ENCODE measurements at places on chromosomes 1 and 21.

- no peak for DNase-seq
Observed at GRCh38 chr1:26535201-26535600, 5.6 kb downstream of the RPS6KA1 start.

GRCh38 chr1:77817368-77818209 lies 38.1 kb downstream of the MIGA1 start:
- DNase-seq = no peak

DNA sequence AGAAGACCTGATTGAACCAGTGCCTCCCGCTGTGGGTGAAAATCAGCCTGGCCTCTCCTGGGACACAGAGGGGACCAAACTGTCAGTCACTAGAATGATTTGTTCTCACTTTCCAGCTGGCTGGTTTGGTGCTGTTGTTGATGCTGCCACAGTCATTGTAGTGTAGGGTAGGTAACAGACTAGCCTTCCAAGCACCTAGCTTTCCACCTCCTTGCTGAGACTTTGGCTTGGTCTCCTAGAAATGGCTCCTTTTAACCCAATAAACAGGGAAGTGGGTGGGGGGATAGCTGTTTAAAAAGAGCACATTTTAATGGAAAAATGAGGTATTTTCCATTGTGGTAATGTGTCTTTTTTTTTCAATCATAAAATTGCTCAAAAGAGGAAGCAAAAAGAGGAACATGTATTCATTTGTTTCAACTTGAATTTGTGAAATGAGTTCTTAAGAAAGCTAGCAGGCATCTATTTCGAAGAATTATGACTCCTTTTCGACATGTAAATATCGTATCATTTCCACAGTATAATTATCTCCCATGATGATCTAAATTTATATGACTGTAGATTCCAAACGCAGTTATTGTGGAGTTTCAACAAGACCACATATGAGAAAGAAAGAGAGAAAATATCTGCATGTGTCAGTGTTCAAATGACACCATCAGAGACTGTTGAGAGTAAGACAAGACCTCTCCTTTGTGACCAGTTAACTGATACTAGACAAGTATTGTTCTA lies 190.1 kb downstream of the HLX start:
- DNase-seq = peak; percentile 53

DNA sequence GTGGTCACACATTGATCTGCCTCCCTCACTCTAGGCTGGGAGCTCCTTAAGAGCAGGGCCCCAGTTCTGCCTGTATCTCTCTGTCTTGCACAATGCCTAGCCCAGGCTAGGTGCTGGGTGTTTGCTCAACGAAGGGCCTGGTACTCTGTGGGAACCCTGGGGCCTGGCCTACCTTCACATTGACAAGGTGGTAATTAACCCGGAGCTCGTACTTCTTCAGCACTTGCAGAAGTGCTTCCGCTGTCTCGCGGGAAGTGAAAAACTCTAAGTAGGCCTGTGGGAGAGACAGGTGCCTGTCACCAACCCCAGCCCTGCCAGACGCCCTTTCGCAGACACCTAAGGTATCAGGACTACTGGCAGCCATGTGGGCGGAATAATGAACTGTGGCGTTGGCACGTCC lies 13.7 kb downstream of the MTHFR start:
- no peak for DNase-seq

GRCh38 chr21:14825514-14825974 lies 239.3 kb downstream of the NRIP1 start:
- no peak for DNase-seq

GRCh38 chr1:203590603-203591002 lies 36.0 kb upstream of the ATP2B4 start:
- DNase-seq = no peak

DNA sequence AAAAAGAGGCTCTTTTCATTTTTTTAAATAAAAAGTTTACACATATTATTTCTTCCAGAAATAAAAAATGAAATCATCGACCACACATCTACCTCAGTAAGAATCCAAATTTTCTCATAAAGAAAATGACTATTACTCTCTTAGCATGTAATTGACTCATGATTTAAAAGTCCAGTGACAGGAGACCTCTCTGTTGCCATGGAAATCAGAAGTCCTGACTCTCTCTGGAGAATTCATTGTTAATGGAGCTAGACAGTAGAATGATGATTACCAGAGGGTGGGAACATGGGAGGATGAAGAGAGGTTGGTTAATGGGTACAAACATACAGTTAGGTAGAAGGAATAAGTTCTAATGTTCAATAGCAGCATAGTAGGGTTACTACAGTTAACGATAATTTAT lies 5.0 kb upstream of the CLCA4 start:
- DNase-seq = no peak

DNA sequence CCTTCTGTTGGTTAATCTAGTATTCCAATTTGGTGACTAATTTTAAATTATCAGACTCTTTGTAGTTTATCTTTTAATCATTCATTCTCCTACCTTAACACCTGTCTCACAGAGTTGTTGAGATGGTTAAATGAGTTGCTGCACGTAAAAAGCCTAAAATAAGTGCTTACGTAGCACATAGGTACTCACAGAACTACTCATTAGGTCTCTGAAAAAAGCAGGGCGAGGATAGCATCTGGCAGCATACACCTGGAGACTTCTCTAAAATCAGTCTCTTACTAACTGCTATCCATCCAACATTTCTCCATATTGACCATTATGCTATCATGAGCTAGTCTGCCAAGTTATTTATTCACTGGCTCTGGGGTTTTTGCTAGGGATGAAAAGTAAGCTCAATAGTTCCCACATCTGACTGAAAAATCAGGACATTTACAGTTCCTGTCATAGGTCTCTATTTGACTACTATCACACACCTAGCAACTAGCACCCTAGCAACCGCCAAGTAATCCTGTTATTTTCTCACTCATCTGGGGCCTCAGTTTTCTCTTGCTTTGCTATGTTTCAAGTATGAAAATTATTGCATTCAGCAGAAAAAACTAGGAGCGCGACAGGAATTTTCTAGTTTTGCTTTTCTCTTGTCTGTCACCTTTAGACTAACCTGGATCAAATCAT lies 11.2 kb downstream of the CSDE1 start:
- DNase-seq = no peak

- DNase-seq = no peak
Observed at GRCh38 chr1:71043065-71043464, 4.6 kb downstream of the PTGER3 start.

GRCh38 chr1:114024049-114024448 lies 44.8 kb downstream of the OLFML3 start:
- no peak for DNase-seq

- DNase-seq = no peak
Observed at GRCh38 chr1:208153386-208153785, 90.8 kb downstream of the PLXNA2 start.

DNA sequence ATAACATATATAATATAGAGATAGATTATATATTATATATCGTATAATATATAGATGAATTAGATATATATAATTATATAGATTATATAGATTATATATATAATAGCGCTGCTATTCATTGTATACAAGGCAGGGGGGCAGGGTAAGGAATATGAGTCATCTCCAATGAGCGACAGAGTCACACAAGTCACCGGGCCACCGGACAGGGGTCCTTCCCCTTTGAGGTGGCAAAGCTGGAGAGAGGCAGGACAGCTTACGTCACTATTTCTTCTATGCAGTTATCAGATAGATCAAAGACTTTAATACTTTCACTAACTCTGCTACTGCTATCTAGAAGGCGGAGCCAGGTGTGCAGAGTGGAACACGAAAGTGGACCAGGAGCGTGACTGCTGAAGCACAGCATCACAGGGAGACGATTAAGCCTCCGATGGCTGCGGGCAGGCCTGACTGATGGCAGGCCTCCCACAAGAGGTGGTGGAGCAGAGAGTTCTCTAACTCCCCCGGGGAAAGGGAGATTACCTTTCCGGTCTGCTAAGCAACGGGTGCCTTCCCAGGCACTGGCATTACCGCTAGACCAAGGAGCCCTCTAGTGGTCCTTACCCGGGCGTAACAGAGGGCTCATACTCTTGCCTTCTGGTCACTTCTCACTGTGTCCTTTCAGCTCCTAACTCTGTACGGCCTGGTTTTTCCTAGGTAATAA lies 2154.7 kb downstream of the MRPL39 start:
- peak; percentile 10 for DNase-seq

- DNase-seq = peak; percentile 42
Observed at GRCh38 chr1:65765631-65766030, 27.1 kb upstream of the PDE4B start.

DNA sequence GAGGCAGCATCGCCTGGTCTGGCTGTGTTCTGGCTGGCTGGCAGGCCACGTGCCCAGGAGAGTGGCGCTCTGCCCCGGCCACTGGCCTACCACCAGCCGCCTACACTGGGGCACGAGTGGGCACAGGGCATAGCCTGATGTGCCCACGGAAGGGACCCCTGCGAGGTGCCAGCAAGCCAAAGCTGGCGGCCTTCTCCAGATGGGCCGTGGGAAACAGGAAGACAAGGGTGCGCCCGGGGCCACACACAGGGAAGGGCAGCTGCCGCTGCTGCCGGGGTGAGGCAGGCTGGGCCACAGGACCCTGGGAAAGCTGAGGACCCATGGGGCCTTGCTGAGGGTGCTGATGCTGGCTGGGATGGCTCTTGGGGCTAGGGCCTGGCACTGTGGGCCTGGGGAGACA lies 40.7 kb downstream of the SLC66A1 start:
- DNase-seq = no peak

DNA sequence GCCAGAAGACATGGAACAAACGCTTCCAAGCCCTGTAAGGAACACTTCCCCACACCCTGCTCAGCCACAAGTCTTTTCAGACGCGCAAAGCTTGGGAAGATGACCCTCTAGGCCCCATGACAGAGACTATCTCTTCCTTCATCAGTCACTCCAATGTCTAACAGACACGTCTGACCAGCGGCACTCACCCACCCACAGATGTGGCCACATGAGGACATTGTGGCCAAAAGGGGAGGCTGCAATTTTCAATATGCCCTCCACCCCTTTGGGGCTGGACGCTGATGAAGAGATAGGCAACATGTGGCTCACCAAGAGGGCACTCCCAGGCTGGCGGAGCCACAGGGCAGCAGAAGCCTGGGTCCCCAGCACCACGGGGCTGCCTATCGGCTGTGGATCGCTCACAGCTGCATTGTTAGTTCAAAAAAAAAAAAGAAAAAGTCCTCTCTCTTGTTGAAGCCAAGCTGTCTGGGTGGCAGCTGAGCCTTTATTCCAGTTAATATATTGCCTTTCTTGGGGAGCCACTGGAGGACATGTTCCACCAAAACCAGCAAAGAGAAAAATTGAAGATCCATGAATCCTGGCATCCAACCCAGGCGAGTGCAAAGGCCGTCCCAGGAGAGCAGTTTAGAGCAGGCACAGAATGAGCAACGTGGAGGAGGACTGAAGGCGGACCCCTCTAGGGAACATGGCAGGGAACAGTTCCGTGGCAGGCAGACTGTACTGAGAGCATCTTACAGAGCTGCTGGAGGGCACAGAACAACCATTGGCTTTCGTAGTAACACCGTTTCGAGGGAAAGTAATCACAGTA lies 52.7 kb upstream of the GPR153 start:
- no peak for DNase-seq

DNA sequence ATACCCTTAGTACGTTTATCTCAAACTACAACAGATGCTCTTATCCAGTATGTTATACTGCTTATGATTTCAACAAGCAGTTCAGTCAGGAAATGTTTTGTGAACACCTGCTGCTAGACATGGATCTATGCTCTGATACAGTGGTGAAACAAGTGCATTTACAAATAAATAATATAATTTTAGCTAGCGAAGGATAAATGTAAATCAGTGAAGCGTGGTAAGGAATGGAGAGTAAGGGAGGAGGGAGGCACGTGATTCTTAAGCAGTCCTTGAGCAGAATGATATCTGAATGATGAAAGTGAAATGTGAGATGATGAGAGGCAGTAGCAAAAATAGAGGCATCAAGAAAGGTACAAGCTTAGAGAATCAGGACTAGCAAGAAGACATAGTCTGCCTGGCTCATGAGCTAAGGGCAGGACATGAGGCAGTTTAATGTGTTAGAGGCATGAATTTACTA lies 6.3 kb downstream of the TSNAX start:
- no peak for DNase-seq

DNA sequence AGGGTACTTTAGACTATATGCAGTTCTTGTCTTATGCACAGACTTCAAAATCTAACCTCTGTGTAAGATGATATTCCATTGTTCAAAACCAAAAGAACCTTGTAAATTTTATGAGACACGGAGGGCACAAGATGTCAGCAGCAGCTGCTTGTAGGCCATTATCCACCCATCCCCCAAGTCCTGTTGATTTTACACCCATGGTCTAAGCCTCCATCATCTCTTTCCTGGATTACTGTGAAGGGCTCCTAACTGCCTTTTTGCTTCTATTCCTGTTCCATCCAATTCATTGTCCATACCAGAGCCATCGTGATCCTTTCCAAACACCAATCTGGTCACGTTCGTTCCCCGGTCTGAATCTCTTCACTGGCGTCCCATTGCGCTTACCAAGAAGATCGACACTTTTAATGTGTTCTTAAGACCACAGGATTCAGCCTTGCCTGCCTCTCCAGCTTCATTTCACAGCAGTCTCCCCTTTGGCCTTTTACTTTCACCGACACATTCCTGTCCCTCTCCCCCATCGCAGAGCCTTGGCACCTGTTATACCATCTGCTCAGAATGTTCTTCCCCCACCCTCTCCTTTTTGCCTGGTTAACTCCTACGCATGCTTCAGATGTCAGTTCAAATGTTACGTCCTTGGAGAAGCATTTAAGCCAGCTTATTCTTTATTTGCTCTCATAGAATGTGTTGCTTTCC lies 107.3 kb upstream of the POU3F1 start:
- DNase-seq = no peak

DNA sequence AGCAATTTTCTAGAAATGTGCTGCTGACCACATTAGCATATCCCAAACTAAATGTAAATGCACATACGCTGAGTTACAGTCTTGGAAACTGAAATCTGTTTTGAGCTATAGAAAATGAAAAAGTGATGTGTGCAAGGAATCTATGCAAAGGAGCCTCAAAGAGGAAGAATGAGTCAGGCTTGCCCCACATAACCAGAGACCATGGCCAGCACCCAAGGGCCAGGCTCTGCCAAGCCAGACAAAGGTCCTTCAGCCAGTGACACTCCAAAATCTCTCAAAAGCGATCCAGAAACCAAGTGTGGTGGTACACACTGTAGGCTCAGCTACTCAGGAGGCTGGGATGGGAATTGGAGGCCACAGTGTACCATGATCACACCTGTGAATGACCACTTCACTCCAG lies 195.2 kb downstream of the TOMM20 start:
- peak; percentile 90 for DNase-seq

DNA sequence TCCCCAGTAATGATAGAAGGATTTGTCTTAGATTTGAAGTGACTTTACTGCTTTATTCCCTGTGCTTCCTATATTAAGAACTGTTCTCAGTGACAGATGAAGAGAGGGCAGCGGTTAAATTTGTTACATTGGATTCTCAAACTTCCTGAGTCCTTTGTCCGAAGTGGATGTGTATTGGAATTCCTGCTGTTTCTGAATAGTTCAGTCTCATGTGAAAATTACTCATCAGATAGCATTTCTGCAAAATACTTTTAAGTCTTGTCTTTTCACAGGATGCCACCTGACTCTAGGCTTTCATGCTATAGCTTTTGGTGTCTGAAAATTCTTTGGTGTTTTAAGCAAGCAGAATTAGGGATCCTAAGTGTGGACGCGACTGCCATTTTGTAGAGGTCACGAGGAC lies 83.6 kb downstream of the PRDM2 start:
- peak; percentile 21 for DNase-seq

- no peak for DNase-seq
Observed at GRCh38 chr1:192183788-192184187, 25.5 kb downstream of the RGS18 start.

GRCh38 chr1:236753516-236753915 lies 41.6 kb upstream of the MTR start:
- no peak for DNase-seq

- no peak for DNase-seq
Observed at GRCh38 chr1:33957854-33958253, 94.0 kb downstream of the HMGB4 start.

- DNase-seq = peak; percentile 30
Observed at GRCh38 chr21:45079351-45079750, 5.0 kb downstream of the ADARB1 start.

Measured in suppressor macrophage (primary cell).